SK-N-MC (cell line): ENCODE measurements at places on chromosomes 3 and 15.

GRCh38 chr3:14397531-14397930 is 4.9 kb upstream of the SLC6A6 start:
- no peak for DNase-seq

- DNase-seq = no peak
These were observed 122.8 kb downstream of the CACNA1D start for GRCh38 chr3:53616971-53617892.

- DNase-seq = no peak
These were observed 130.4 kb downstream of the PPM1L start for GRCh38 chr3:160886421-160886820.

- no peak for DNase-seq
These were observed 44.8 kb downstream of the TBC1D2B start for GRCh38 chr15:78032671-78033070.

- DNase-seq = no peak
These were observed 31.1 kb downstream of the PLXND1 start for GRCh38 chr3:129575233-129575996.

DNA sequence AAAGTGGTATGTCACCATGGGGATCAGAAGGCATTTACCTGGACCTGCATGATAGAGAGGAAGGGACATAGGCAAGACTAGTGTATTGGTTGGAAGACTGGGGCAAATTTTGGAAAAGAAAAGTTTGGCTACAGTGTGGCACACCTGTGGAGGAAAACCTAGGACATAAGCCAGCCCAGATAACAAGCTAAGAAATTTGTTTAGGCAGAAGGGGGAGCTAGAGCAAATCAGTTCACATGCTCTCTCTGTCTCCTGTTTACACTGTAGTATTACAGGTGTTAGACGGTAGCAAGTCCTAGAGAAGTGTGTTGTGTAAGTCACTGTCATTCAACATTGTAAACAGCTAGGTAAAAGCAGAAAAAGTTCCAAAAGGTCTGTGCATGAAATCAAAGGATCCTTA is 11.9 kb upstream of the ALDH1A2 start:
- no peak for DNase-seq

GRCh38 chr15:68602459-68603215 is 23.8 kb downstream of the CORO2B start:
- no peak for DNase-seq

DNA sequence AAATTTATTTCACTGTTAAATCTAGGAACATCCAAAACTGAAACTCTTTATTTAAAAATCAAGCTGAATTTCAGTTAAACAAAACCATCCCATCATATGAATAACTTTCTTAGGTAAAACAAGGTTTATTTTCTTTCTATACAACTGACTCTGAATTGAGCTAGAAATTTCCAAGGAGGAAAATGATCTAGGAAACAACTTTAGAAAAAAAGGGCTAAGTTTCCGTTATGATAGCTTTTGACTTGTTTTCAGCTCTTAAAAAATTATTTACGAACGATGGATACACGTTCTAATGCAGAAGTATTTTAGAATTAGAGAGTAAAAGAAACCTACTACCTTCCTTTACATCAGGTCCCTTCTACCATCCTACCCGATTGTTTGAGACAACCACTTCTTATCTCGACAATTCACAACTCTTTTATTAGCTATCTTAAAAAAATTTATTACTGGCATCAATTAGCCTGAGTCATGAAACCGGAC is 1.8 kb upstream of the IGF1R start:
- DNase-seq = no peak

GRCh38 chr3:122392868-122393844 is 9.2 kb downstream of the FAM162A start:
- no peak for DNase-seq

DNA sequence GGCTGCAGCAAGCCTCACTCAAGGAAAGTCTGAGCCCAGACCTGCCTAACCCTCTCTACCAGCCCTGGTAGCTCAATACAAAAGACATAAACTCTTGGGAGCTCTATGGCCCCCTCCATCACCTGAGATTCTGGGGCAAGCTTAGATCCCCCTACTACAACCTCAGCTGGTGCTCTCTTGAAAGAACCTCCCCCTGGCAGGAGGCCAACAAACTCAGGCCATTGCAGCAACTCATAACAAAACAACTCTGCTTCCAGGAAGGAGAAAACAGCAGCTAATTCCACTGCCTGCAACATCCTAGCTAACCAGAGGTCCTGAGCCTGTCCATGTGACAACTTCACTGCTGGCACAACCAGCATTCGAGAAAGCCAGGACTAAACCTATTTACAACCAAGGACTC is 169.2 kb downstream of the ROBO1 start:
- no peak for DNase-seq

- no peak for DNase-seq
These were observed 2.3 kb downstream of the P3H2 start for GRCh38 chr3:190118438-190118837.

DNA sequence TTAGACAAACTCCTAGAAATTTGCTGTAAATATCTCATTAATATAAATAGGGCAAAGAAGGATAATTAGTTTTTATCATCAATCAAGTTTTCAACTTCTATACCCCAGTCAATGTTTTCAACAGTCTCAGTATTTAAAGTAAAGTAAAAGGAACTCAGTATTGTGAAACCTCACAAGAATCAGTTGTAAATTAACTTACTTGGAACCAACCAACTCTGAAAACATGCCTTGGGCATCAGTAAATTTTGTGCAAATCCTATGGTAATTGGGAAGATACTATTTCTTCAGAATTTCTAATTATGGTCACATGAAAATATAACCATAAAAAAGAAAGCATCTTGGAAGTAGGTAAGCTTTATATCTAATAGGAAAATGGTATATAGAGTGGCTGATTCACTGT is 1139.0 kb downstream of the TUSC7 start:
- no peak for DNase-seq

DNA sequence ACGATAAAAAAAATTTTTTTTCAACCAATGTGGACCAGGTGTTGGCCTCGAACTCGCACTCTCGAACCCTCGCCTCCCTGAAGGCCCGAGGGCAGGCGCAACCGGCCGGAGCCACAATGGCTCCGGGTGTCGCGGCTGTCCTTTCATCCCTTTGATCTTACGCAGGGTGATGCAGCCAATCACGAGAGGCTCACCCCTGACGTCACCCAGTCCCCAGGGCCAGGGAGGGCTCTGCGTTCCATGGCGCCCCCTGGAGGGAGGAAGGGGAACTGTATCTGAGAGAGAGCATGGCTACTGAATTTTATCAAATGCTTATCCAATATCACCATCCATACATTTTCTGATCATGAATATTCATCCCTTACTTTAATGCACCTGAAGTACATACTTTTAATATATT is 15.4 kb upstream of the GMNC start:
- DNase-seq = no peak

DNA sequence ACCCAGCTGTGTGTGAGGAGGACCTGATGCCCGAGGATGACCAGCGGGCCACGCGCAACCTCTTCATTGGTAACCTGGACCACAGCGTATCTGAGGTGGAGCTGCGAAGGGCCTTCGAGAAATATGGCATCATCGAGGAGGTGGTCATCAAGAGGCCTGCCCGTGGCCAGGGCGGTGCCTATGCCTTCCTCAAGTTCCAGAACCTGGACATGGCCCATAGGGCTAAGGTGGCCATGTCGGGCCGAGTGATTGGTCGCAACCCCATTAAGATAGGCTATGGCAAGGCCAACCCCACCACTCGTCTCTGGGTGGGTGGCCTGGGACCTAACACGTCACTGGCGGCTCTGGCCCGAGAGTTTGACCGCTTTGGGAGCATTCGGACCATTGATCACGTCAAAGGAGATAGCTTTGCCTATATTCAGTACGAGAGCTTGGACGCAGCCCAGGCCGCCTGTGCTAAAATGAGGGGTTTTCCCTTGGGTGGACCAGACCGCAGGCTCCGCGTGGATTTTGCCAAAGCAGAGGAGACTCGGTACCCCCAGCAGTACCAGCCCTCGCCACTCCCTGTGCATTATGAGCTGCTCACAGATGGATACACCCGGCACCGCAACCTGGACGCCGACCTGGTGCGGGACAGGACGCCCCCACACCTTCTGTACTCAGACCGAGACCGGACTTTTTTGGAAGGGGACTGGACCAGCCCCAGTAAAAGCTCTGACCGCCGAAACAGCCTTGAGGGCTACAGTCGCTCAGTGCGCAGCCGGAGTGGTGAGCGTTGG is 1.5 kb downstream of the RBM15B start:
- no peak for DNase-seq

DNA sequence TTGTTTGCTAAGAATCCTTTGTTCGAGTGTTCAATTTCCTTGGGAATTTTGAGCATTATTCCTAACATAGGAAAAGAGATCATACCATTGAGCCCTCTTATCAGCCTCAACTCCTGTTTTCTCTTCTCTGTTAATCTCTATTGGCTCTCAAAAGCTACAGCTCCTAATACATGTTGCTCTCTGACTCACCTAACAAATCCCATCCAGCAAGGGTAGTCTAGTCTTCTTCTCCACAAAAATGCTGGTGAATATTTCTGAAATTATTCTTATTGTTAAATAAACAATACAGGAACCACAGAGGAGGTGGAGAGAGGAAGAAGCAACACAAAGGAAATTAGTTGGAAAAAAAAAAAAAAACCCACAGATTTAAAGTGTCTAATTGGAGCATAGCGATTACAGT is 325.8 kb upstream of the NAALADL2 start:
- no peak for DNase-seq

- no peak for DNase-seq
These were observed 383.1 kb upstream of the TPRG1 start for GRCh38 chr3:188788621-188789081.

GRCh38 chr15:39285071-39285470 is 295.8 kb upstream of the THBS1 start:
- no peak for DNase-seq

DNA sequence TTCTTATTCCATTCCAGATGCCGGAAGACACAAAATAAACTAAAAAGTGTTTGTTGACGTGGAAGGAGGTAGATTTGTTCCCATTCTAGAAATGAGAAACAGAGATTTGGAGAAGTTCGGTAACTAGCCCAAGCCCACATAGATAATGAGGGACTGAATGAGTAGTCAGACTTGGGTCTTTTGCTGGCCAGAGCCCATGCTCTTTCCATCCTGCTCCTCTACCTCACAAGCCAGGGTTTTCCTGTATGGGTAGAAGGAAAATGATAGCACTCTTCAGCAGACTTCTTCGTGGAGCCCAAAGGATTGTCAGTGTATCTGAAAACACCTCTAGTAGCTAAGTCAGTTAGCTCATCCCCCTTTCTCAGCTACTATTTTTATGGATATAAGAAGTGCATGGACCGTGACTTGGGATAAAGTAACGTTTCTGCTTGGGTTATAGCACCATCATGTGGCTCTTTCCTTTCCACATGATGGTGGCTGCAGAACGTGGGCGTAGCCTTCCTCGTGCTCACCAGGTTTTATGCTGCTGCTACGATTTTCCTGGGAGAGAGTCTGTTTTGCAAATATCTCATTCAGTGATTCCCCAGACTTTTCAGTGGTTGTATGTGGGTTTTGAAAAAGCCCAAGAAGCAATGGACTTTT is 84.6 kb downstream of the DGKG start:
- peak; percentile 66 for DNase-seq

- no peak for DNase-seq
These were observed 35.9 kb downstream of the NR1I2 start for GRCh38 chr3:119817583-119818363.

- DNase-seq = no peak
These were observed 26.0 kb downstream of the FRMD4B start for GRCh38 chr3:69359916-69360315.

DNA sequence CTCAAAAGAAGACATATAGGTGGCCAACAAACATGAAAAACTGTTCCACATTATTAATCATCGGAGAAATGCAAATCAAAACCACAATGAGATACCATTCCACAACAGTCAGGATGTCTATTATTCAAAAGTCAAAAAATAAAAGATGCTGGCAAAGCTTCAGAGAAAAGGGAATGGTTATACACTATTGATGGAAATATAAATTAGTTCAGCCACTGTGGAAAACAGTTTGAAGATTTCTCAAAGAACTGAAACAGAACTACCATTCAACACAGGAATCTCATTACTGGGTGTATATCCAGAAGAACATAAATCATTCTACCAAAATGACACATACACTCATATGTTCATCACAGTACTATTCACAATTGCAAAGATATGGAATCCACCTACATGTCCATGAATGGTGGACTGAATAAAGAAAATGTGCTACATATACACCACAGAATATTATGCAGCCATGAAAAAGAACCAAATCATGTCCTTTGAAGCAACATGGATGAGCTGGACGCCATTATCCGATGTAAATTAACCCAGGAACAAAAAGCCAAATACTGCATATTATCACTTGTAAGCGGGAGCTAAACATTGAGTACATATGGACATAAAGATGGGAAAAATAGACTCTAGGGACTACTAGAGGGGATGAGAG is 32.7 kb upstream of the DGKG start:
- no peak for DNase-seq

DNA sequence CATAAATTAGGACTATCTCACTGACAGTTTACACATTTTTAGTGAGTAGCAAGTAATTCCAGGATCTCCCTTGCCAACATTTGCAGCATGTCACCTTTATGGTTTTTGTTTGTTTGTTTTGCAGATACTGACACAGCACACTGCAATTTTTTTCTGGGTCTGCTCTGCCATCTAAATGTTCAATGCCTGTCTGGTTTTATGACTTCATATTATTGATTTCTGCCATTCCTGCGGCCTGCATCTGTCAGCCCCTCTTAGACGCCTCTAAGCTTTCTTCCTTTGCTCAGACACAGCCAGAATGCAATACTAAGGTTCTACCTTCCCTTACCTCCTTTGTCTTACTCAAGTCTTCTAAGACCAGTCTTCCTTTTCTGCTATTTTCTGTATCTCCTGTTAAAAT is 321.2 kb upstream of the AZI2 start:
- no peak for DNase-seq

- DNase-seq = no peak
These were observed 8.3 kb downstream of the CCDC13 start for GRCh38 chr3:42764561-42765295.

DNA sequence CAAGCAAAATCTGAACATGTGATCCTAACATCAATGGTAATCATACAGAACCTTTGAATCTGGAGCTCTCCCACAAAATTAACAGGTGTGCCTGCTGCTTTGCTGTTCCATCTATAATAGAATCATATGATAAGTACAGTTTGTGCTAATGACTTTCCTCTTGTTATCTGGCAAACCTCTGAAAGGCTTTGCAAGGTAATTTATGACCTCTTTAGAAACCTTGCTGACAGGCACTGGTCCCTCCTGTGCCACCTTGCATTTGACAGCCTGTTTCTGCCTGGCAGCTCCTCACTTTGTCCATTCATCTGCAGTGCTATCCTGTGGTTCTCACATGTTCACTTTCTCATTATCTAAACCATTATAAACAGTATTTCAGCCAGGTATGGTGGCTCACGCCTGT is 10.2 kb upstream of the HTR3C start:
- DNase-seq = no peak
